NCI-H2107 (cell line): ENCODE measurements at places on chromosomes 3 and 15.

DNA sequence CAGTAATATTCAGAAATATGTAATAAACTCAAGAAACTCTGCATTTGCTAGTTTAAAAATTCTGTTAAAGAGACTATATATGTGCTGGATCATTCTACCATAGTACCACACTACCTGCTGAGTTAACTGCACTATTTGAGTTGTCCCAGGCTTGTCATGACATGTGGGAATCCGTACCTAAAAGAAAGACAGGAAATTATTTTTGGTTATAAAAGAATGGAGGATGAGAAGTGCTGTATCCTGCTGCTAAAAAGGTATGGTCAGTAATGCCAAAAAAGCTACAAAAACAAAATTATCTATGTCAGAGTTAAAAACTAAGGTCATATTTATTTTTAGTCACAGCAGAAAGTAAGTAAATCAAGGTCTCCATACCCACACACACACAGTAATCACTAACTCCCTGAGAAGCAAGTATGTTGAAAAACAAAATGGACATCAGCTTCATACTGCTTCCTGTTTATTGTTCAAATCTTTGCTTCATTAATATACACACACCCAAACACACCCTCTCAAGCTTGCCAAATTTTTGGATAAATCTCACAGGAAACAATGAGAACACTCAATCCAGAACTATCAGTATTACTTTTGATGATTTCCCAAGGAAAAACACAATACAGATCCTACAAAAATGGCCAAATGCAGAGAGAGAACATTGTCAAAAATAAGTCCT lies 33.7 kb downstream of the DENND6A start:
- no peak for DNase-seq

DNA sequence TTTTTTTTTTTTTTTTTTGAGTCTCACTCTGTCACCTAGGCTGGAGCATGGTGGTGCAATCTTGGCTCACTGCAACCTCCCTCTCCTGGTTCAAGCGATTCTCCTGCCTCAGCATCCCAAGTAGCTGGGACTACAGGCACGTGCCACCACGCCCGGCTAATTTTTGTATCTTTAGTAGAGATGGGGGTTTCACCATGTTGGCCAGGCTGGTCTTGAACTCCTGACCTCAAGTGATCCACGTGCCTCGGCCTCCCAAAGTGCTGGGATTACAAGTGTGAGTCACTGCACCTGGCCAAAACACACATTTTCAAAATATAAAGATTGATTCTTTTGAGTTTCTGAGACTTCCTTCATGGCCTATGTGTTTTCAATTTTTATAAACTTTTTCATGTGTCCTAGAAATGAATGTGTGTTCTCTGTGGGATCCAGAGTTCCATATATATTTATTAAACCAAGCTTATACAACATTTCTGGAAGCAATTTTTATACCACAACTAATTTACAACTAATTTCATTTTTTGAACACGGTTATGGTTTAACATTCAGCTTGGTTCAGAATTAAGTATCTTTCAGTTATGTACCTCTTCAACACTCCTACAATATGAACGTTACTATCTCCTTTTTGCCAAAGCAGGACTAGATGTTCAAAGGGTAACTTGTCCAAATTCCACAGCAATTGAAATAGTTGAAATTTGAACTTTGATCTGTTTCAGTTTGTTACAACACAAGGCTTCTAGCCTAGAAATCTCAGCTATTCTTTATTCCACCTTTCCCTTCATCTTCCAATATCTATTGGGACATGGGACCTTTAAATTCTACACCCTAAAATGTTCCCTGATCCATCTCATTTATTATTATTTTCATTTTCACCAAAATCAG lies 1.5 kb downstream of the ACAD11 start:
- no peak for DNase-seq

DNA sequence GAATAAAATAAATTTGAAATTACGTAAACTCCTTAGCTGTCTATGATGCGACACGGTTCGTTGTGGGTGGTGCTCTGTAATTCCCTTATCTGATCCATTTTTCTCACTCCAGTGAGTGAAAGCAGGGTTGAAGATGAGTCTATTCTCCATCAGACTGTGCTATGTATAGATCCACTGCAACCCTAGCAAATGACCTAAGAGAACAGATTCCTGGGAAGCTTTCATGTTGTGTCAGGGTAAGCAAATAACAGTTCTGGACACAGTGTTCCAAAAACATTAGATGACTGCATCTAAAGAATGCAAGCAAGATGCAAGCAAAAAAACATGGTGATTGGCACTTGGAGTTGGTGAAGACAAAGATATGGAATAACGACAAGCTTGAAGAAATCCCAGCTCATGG lies 239.3 kb downstream of the SLC9A9 start:
- no peak for DNase-seq

GRCh38 chr15:70752193-70752635 lies 11.1 kb downstream of the UACA start:
- DNase-seq = no peak

- no peak for DNase-seq
These were observed 34.2 kb downstream of the RAB11A start for GRCh38 chr15:65903296-65904073.

DNA sequence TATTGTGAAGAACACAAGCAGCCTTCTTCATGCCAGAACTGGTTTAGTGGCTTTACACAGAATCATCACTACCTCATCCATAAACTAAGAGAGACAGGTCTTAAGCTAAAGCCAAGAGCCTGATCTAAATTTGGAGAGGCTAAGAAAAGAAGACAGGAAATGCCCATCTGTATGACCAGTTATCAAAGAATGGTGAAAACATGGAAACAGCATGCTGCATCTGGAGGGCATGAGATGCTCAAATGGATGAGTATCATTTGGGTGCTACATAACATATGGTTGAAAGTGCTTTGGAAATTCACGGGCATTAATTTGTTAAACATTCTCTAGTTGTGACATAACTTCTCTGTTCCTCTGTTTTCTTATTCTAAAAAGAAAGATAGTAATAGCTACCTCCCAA lies 112.5 kb downstream of the CPNE4 start:
- DNase-seq = no peak

DNA sequence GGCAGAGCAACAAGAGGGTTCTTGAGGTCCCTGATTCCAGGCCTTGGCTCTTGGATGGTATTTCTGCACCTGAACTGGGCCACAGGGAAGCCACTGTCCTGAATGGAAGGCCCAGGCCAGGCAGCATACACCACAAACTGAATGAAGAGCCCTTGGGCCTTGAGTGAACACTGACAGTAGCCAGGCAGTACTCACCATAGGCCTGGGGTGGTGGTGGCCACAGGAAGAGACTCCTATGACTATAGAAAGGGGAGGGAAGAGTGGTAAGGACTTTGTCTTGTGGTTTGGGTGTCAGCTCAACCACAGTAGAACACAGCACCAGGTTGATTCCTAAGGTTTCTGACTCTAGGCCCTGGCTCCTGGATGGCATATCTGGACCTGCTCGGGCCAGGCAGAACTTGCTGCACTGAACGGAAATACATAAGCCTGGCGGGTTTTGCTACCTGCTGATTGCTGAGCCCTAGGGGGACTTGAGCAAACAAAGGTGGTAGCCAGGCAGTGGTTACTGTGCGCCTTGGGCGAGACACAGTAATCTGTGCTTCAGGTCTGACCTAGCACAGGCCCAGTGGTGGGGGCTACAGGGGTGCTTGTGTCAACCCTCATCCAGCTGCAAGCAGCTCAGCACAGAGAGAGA lies 241.4 kb downstream of the ISL2 start:
- DNase-seq = no peak
